Karpas-422 (cell line): ENCODE measurements at places on chromosomes 16 and 17. TPM values are rescaled to one million over a fixed set of nuclear protein-coding genes. Genes with fewer than 3 reads are reported as not detected.

DNA sequence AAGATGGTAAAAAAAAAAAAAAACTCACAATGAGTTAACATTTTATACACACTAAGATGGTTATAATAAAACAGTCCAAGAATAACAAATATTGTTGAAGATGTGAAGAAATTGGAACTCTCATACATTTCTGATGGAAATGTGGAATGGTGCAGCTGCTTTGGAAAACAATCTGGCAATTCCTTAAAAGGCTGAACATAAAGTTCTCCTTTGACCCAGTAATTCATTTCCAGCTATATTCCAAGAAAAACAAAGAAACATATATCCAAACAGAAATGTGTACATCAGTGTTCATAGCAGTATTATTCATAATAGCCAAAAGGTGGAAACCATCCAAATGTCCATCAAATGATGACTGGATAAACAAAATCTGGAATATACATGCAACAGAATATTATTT is 97.3 kb upstream of the NETO2 start:
- H3K27me3 ChIP-seq = no peaks in the 10 kb centered on the region
- no peak for DNase-seq
- no peak overlapping the region for H3K4me3 ChIP-seq
- no peak overlapping the region for H3K27ac ChIP-seq
- no peaks in the 10 kb centered on the region for H3K4me1 ChIP-seq

DNA sequence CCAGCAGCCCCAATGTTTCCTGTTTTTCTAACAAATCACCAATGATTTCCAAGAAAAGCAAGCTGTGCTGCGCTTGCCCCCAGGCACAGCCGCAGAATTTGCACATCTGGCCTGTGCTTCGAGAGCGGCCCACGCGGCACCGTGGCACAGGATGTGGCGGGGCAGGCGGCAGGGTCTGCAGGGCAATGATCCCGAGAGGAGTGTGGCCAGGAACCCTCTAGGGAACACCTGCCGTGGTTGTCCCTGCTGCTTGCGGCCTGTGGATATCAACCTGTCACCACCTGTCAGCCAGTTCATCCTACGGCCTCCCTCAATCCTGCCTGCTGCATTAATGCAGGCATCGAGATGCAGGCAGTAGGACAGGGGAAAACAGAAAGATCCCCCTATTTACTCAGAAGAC is 24.0 kb downstream of the PIK3R5 start:
- no peak overlapping the region for H3K27ac ChIP-seq
- H3K4me3 ChIP-seq = no peak overlapping the region
- no peaks in the 10 kb centered on the region for H3K4me1 ChIP-seq
- no peaks in the 10 kb centered on the region for H3K27me3 ChIP-seq
- DNase-seq = no peak

DNA sequence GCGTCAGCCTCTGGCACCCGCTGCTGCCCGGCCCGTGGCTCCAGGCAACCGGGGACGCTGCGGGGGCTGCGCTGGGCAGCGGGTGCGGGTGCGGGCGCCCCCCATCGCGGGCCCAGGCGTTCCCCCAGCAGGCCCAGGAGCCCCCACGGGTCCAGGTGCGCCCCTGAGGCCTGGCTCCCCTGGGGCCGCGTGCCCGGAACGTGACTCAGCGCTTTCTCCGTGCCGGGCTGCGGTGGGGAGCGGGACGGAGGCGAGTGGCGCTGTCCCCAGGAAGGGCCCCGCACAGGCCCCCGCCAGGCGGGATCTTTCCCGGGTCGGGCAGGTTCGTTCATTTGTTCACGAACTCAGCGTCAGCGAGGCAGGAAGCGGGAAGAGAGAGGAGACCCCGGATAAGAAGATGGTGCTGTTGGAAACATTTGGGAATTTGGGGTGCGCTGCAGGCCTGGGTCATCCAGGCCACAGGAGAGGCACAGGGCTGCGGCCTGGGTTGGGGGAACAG is 18.4 kb upstream of the EXOC7 start:
- peak overlapping the region; percentile 29; the same call in 1 of the 2 replicates for H3K4me3 ChIP-seq
- H3K4me1 ChIP-seq = peaks cover 12% of the 10 kb centered on the region
- no peak overlapping the region for H3K27ac ChIP-seq
- no peak for DNase-seq

GRCh38 chr17:66455060-66455459 is 152.6 kb downstream of the PRKCA start:
- no peak overlapping the region for H3K4me3 ChIP-seq
- no peaks in the 10 kb centered on the region for H3K36me3 ChIP-seq
- H3K4me1 ChIP-seq = no peaks in the 10 kb centered on the region
- no peak overlapping the region for H3K27ac ChIP-seq
- DNase-seq = no peak

- no peaks in the 10 kb centered on the region for H3K36me3 ChIP-seq
- no peak overlapping the region for H3K27ac ChIP-seq
- H3K4me3 ChIP-seq = no peak overlapping the region
Measured at GRCh38 chr16:79985606-79986005, 385.1 kb upstream of the MAF start.

DNA sequence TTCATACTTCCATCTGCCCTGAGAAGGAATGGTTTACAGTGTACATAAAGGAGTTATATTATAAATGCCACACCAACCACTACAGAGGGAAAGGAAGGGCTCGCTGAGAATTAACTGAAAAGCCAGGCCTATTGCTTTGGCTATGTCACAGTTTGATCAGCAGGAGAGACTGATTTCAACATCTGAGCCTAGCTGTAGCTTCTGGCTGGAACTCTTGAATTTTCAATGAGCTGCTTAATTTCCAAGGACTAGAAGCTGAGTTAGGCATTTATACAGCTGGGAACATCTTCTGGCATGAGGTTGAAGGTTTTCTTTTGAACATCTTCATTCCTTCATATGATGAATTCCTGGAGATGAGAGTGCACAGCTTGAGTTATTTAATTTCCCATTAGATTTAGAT is 47.6 kb upstream of the GNAO1 start:
- H3K4me3 ChIP-seq = no peak overlapping the region
- DNase-seq = no peak
- no peaks in the 10 kb centered on the region for H3K36me3 ChIP-seq
- no peaks in the 10 kb centered on the region for H3K27me3 ChIP-seq
- H3K4me1 ChIP-seq = peaks cover 4% of the 10 kb centered on the region; the same call in 1 of the 2 replicates

DNA sequence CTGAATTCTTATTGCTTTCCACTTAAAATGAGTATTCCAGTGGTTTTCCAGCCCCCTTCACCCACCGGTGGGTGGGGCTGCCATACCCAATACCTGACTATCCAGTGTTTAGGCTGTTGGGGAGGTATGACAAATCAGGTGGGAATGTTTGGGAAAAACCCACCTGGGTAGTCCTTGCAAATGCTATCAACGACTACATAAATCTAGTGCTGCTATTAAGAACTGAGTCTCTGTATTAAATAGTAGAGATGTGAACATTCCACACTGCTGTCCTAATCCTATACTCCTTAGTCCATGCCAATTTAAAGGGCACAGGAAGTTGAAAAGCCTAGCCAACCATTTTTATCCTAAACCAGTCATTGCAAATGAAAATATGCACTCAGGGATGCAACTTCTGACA is 126.6 kb downstream of the AXIN2 start:
- no peak overlapping the region for H3K27ac ChIP-seq
- no peak overlapping the region for H3K4me3 ChIP-seq
- no peaks in the 10 kb centered on the region for H3K36me3 ChIP-seq
- no peaks in the 10 kb centered on the region for H3K27me3 ChIP-seq
- no peaks in the 10 kb centered on the region for H3K4me1 ChIP-seq
- DNase-seq = no peak

DNA sequence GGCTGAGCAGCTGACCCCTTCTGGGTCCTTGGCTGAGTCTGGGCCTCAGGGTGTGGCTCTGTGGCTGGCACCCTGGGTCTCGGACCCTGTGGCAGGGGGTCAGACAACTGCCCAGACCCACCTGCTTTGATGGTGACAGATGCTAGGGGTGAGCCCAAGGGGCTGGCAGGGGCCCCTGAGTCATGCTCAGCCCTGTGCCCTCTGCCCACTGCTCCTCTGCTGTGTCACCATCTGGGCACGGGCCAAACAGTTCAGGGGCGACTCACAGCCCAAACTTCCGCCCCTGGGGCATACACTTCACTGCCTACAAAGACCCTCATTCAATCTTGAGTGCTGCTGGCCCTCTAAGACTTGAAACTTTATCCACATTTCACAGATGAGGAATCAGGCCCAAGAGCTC is 5.7 kb downstream of the ADGRG1 start:
- H3K27me3 ChIP-seq = no peaks in the 10 kb centered on the region
- DNase-seq = no peak
- no peaks in the 10 kb centered on the region for H3K4me1 ChIP-seq
- no peak overlapping the region for H3K27ac ChIP-seq

GRCh38 chr17:80485846-80486245 is 9.4 kb upstream of the NPTX1 start:
- H3K4me1 ChIP-seq = peaks cover 36% of the 10 kb centered on the region
- DNase-seq = peak; percentile 89
- H3K27ac ChIP-seq = no peak overlapping the region; the same call in 1 of the 2 replicates
- no peaks in the 10 kb centered on the region for H3K27me3 ChIP-seq

GRCh38 chr16:12017558-12017957 is 41.0 kb downstream of the SNX29 start:
- H3K36me3 ChIP-seq = no peaks in the 10 kb centered on the region
- no peaks in the 10 kb centered on the region for H3K27me3 ChIP-seq
- no peak for DNase-seq
- no peak overlapping the region for H3K4me3 ChIP-seq
- H3K4me1 ChIP-seq = peaks cover 23% of the 10 kb centered on the region

DNA sequence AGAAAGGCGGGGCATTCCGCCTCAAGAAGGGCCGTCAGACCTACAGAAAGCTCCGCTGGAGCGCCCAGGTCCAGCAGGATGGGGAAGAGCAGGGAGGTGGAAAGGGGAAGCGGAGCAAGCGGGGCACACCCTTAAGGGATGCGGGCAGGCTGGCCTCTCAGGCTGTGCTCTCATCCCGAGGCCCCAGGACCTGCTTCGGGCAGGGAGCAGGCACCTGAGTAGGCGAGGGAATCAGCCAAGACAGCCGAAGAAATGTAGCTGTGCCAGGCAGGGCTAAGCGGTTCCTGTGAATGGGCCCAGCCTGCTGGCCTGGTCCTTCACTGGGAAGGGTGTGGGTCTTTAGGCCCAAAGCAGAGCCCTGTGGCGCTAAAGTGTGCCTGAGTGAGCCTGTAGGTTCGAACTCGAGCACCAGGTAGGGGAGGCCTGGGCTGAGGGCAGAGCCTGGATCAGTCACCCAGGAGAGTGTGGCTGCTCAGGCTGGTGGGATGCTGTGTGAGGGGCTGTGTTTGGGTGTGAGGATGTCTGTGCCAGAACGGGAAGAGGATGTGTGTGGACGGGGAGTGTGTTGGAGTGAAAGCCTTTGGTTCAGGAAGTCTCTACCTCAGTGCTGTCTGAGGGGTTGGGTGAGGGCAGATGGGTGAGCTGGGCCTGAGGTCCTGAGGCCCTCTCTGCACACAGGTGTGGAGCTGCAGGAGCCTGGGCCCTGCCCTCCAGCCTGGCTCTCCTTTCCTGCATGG is 3.3 kb downstream of the TBX4 start:
- no peak overlapping the region for H3K4me3 ChIP-seq
- DNase-seq = no peak
- no peaks in the 10 kb centered on the region for H3K4me1 ChIP-seq
- no peak overlapping the region for H3K27ac ChIP-seq

- H3K4me1 ChIP-seq = peaks cover 26% of the 10 kb centered on the region
- no peak for DNase-seq
- H3K36me3 ChIP-seq = no peaks in the 10 kb centered on the region
- no peak overlapping the region for H3K27ac ChIP-seq
Measured at GRCh38 chr17:35239823-35240222, 3.0 kb upstream of the SLFN5 start.

DNA sequence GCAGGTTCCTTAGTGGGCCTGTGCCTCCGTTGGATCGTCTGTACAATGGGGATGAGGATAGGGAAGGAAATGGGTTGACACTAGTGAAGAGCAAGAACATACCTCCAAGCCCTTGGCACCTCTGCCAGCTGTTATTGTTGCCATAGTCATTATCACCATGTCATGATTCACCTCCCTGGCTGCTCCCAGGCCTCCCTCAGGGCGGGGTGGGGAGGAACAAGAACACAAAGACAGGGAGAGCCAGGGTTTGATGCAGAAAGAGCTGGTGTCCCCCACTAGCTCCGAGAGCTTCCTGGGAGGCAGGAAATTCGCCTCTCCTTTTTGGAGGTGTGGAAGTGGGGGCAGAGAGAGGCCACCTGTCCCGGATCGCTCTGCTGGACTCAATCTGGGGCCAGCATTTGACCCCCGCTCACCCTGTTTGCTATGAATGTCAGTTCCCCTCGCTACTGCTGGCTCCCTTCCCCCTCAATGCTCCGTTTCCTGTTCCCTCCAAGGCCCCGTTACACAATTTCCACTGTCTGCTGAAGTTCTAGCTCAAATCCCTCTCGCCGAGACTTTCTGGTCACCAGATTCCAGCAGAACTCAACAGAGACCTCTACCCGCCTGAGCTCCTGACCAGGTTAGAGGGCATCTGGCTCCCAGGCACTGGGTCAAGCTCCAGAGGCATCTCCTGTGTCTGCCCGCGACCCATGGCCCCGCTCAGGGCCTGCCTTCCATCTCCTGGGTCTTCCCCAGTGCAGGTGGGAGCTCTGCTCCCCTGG is 9.1 kb downstream of the TIMP2 start:
- no peak overlapping the region for H3K4me3 ChIP-seq
- H3K36me3 ChIP-seq = no peaks in the 10 kb centered on the region
- H3K27me3 ChIP-seq = no peaks in the 10 kb centered on the region
- no peak overlapping the region for H3K27ac ChIP-seq
- no peaks in the 10 kb centered on the region for H3K4me1 ChIP-seq

DNA sequence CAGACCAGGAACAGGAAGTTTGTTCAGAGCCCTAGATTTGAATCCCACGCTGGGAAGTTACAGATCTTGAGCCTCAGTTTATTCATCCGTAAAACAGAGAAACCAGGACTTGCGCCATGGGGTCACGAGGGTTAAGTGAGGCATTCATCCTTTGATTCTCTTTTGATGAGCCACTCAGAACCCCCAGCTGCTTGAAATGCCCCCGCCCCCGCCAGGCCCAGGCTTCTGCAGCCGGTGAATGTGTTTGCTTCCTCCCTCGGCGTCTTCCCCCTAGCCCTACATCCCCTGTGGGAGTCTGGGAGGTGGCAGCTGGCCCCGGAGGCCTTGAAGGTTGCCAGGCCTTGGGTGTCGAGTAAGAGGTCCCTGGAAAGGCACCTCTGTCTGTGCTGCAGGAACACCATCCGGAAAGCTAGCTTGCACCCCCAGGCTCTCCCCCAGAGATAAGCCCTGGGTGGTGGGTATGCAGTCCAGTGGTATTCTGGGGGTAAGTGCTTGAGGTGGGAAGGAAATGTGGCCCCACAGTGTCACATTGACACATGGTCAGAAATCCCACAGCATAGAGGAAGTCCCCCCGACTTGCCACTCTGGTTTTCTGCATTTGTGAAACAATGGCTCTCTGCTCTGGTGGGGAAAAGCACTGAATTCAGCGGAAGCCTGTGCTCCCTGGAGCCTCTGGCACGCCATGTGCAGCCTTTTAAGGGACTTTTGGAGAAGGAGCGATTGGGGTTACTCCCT is 14.9 kb downstream of the IRF8 start:
- no peaks in the 10 kb centered on the region for H3K27me3 ChIP-seq
- no peak overlapping the region for H3K4me3 ChIP-seq
- no peak for DNase-seq
- H3K4me1 ChIP-seq = peaks cover 78% of the 10 kb centered on the region
- peak overlapping the region; percentile 99 for H3K27ac ChIP-seq
- peaks cover 88% of the 10 kb centered on the region for H3K36me3 ChIP-seq

GRCh38 chr17:70527364-70527888 is 358.1 kb downstream of the KCNJ2 start:
- H3K27ac ChIP-seq = no peak overlapping the region
- no peak overlapping the region for H3K4me3 ChIP-seq
- no peaks in the 10 kb centered on the region for H3K27me3 ChIP-seq
- no peaks in the 10 kb centered on the region for H3K36me3 ChIP-seq

Gene NQO1
- total RNA-seq = 16.2 and 19.0 TPM in 2 replicates

Gene IKZF3
- total RNA-seq = 83.0 and 137 TPM in 2 replicates

Gene KRTAP16-1
- not detected in 2 replicates for total RNA-seq

Gene KRT39
- not detected in 2 replicates for total RNA-seq

Gene BMERB1
- total RNA-seq = 0.22 TPM in 1 of 2 replicates, not detected in the other

Gene SEPTIN1
- total RNA-seq = 64.1 and 117 TPM in 2 replicates
